Activated CD4-positive, alpha-beta T cell treated with anti-CD3 and anti-CD28 coated beads for 4 hours (primary cell): ENCODE measurements at places on chromosomes 11 and 22.

DNA sequence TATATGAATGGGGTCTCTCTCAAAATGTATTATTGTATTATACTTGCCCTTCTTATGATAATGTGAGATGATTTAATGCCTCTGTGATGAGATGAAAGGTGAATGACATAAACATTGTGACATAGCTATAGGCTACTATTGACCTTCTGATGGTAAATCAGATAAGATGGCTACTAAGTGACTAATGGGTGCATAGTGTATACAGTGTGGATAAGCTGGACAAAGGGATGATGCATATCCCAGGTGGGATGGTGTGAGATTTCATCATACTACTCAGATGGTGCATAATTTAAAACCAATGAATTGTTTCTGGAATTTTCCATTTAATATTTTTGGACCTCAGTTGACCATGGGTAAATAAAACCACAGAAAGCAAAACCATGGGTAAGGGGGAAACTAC lies 243.5 kb downstream of the SBF2 start:
- no peak for DNase-seq

- DNase-seq: no peak
Measured at GRCh38 chr11:83166193-83166866, 9.4 kb downstream of the PCF11 start.

GRCh38 chr11:47448566-47449427 lies at the start of gene RAPSN:
Gene RAPSN (minus strand): TSS chr11:47449136. CDS start chr11:47448964, 172 bp downstream.
- no peak for DNase-seq

DNA sequence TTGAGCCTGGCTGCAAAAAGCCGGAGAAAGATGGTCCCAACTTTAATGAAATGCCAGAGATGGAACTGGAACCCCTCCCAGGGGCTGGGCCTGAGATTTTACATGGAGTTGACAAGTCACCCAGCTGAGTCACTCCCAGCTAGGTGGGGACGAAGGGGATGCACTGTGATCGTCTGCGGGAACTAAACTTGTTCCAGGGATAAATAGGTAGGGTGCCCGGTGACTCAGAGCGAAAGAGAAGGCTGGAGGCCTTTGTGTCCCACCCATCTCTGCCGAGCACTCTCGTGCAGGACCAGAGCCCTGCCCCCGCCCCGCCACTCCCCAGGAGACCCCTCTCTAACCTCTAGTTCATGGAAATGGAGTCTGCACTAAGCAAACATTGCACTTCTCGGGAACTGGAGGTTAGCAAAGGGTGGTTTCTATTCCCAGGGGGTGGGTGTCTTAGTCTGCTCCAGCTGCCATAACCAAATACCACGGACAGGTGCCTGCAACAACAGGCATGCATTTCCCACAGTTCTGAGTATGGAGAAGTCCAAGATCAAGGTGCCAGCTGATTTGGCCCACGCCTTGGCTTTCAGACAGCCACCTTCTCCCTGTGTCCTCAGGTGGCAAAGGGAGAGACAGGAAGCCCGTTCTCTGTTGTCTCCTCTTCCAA lies 60.7 kb upstream of the FADD start:
- no peak for DNase-seq

GRCh38 chr11:64712430-64713015 lies 10.5 kb downstream of the NRXN2 start:
- no peak for DNase-seq

DNA sequence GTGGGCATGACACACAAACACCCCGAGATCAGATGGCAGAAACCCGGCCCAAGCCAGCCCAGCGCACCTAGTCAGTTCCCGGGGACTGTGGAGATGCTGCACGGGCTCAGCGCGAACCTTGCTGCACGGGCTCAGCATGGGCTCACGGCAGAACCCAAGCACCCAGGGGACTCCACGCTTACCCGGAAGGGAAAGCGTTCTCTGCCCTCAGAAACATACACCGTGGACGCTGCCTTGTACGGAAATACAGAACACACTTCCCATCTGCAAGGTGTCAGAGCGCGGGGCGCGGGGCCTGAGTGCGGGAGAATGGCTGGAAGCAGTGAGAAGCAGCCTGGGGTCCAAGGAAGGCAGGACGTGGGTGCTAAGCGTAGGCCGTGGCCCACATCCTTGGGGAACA lies 319.9 kb downstream of the NTM start:
- no peak for DNase-seq

DNA sequence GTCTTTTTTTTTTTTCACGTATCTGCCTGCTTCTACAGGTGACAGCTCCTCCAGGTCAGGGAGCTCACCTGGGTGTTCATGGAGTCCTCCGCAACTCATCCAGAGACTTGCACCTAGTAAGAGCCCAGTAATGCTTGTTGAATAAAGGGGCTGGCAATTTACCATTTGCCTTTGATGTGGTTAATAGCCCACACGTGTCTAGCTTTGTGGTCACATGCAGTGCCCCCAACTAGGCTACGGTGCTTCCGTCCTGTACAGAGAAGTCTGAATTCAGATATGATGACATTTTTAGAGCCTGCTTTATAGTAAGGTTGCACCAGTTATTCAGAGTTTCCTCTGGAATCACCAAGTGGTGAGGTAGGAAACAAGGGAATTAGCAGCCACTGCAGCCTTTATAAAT lies 199.4 kb upstream of the MTMR2 start:
- no peak for DNase-seq

- DNase-seq: no peak
Measured at GRCh38 chr11:48087974-48088681, 107.8 kb downstream of the PTPRJ start.

DNA sequence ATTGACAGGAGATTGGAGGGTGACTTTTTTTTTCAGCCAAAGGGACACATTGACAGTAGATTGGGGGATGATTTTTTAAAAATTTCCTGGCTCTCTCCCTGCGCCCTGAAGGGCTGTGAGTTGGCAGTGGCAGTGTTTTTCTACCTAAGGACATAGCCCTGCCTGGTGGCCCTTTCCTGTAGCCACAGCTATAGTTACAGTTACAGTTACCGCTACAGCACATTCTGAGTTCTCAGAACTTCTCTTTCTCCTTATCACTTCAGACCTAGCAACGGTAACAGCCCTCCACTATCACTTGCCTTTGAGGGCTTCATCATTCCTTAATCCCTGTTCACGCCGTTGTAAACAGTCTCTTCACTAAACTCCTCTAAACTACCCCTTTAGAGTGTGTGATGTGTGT lies 684 bp downstream of the MRGPRX2 start:
- no peak for DNase-seq
